ENCODE measurements at places on chromosomes 6 and 20. TPM values are rescaled to one million over a fixed set of nuclear protein-coding genes. Genes with fewer than 3 reads are reported as not detected.

GRCh38 chr20:51022227-51022802 lies 592 bp downstream of the KCNG1 start:
- no peak for DNase-seq

DNA sequence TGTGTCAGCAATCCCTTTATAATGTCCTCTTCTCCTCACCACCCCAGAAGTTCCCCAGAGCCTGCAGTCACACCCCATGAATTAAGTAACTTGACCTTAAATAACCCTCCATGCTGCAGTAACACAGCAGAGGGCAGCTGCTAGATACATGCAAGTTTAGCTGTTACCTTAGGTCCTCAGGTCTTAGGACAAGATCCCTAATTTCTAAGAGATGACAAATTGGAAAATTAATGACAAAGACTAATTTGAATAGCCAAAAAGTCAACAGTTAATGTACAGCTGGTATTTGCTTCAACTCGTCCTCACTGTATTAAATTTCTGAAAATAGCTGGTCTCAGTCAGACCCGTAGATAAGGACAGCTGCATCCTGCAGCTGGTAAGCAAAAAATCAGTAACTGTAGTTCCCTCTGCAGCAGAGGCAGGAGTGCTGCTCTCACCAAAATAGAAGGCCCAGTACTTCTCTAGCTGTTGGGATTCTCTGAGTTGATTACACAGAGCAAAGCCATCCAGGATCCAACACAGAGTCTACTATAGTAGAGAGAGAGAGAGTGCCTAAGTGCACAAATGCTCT lies 62.4 kb downstream of the TNFRSF21 start:
- DNase-seq, result no peak

- no peak for DNase-seq
Observed at GRCh38 chr6:57275384-57275783, 42.0 kb upstream of the PRIM2 start.

- DNase-seq, result no peak
Observed at GRCh38 chr20:42941629-42942028, 248.1 kb downstream of the PTPRT start.

DNA sequence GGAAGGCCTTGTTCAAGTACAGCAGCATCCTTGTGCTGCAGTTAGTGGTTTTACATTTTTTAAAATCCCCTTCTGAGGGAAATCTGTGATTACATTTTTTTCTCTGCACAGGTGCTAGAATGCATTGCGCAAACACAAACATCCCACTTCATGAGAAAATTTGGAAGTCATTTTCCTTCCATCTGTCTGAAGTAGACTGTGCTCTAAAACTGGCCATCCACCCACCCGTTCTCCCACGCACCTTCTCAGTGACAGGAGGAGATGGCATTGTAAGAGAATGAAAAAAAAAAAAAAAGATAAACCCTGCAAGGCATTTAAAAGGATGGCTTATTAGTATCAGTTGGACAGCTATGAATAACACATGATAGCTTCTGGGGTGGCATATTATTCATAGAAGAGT lies 65.0 kb downstream of the SOBP start:
- DNase-seq, result no peak

DNA sequence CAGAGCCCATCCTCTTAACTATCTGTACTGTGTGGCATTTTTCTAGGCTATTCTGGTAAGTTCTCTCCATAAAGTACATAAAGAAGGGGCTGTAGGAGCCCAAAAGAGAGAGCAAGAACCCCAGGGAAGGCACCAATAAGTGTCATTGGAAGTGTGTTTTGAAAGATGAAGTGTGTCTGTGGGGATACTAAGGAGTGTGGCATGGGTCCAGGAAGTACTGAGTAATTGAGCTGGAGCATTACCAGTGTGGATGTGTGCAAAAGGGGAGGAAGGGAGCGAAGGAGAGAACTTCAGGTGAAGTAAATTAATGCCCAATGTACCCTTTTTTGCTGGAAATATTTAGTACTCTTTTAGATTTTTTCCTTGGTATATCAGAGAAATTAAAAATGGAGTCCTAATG lies 63.9 kb downstream of the KCNS1 start:
- DNase-seq, result no peak

GRCh38 chr20:6184086-6184485 lies 61.3 kb upstream of the FERMT1 start:
- DNase-seq, result peak; percentile 35

DNA sequence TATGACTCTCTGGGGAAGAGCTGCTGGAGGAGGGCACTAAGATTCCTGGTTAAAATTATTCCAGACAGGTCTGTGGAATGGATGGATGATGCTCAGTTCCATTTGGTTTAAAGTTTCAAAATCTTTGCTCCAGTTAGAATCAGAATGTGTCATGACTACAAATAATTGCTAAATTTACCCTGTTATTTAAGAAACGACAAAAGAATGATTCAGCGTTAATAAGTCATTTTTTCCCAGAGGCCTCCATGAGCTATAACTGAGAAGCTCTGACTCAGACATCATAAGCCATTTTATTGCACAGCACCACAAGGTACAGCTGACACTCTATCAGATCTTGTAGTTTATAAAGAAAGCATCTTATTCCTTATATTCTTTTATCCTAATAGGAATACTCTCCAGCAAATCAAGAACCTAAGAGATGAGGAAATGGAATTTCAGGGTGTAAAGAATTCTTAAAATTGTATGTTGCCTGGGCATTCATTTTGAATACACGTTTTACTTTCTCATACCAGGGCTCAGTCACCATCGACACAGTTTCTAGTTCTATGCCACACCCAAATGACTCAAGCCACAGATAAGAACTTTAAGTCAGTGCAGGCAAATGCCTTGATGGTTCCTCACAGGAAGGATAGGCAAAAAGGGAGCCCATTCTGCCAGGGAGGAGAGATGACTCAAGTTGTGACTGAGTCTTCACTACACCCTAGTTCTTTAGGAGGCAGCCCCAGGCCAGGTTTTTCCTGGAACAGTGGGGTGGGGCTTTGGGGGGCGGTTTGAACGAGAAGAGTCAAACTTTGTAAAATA lies 636.0 kb downstream of the MMUT start:
- DNase-seq, result no peak

- no peak for DNase-seq
Observed at GRCh38 chr6:34374508-34374907, 18.0 kb downstream of the NUDT3 start.

GRCh38 chr20:10783707-10784553 lies 110.1 kb upstream of the JAG1 start:
- no peak for DNase-seq

DNA sequence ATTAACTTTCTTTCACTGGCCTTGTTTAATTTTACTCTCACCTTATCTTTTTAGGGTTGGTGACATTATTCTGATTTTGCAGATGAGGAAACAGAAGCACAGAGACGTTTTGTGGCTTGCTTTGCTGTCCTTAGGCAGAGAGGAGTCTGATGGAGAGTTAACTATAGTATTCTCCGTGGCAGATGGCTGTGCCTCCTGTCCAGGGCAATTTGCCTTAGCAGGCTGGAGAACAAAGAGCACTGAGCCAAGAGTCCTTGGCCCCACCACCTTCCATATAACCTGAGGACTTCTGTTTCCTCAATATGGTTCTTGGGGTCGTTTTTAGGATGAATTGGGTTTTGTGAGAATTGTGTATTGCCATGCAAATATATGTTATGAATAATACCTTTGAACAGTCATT lies 71.4 kb upstream of the BACH2 start:
- no peak for DNase-seq

DNA sequence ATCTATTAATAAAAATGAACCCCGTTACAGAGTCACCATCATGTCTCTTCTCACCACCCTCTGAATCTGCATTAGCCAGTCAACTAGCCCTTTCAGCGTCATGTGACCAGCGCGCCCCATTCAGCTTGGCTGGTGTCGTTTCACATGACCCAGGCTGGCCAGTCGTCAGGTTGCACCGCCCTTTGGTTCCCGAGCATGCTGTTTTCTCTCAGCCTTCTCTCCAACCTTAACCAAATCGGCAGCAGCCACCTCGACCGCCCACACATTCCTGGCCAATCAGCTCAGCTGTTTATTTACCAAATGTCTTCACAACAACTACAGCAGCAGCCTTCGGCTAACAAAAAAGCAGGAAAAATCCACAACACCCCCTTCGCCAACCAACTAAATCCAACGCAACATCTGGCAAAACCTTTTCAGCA lies 5.6 kb downstream of the SRSF3 start:
- no peak for DNase-seq

- no peak for DNase-seq
Observed at GRCh38 chr6:88749849-88750248, 213.6 kb downstream of the RNGTT start.

- DNase-seq, result no peak
Observed at GRCh38 chr6:53892707-53893106, 97.9 kb downstream of the LRRC1 start.

DNA sequence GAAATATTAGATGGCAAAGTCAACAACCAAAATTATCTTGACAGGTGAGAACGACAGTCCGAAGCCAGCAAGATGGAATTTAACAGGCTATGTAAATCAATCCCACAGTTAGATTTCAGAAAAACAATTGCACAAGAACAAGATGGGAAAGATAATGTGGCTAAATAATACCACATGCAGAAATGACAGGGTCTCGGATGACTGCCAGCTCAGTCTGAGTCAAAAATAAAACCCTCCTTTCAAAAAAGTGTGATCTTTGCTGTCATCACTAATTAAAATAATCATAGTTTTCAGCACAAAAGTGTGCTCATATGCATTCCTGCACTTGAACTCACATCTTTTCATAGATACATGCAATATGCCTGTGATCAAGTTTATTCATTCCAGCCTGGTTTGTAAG lies 25.9 kb downstream of the FOXQ1 start:
- DNase-seq, result no peak

- DNase-seq, result no peak
Observed at GRCh38 chr6:14026831-14027539, 90.6 kb upstream of the CD83 start.

DNA sequence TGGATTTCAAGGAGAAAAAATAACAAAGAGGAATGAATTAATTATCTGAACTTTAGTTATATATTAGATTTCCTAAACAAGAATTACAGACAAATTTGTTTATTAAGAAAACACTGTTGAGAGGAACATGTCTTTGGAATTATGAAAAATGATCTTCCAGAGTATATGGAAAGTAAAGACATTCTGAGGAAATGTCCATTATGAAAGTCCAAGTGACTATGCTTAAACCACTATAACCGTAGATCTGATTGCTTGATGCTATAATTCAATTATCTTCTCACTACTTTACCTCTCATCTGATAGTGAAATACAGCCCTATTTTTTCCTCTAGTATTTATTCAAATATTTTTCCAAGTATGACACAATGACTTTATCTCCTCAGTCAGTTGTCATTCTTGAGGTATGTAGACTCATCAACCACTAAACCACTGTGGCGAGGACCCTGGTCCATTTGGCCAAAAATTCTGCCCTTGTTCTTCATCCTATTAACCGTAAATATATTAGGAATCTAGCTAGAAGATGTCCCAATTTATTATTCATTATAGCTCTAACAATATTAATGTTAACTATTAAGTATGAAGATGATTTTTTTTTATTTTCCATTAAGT lies 37.3 kb upstream of the AHI1 start:
- no peak for DNase-seq

GRCh38 chr6:31450751-31451150 lies 47.2 kb upstream of the MICB start:
- DNase-seq, result no peak

- DNase-seq, result no peak
Observed at GRCh38 chr20:25023356-25023755, 30.8 kb upstream of the APMAP start.

- DNase-seq, result no peak
Observed at GRCh38 chr20:46807998-46808397, 86.6 kb upstream of the EYA2 start.

DNA sequence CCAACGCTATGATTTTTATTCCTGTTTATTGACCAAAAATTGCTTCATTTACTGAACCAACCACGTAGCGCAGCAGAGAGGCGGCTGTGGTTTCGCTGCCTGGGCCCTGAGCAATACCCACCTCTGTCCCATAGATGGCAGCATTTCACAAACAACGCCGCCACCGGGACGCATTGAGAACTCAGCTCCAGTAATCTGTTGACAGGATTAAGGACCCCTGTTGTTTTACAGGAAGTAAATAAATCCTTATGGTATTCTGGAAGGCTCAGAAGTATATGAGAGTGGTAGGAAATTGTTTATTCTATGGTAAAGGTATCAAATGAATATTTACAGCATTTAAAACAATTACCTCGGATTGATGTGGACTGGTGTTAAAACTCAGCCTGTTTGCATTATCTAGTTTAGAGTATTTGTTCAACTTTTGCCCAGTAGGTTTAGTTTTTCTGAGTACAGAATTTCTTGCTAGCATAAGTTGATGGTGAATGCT lies 547.9 kb upstream of the SLC35B3 start:
- DNase-seq, result peak; percentile 77

- DNase-seq, result no peak
Observed at GRCh38 chr6:123841067-123841896, 37.6 kb downstream of the NKAIN2 start.

GRCh38 chr20:50516180-50516934 lies 6.2 kb downstream of the PTPN1 start:
- DNase-seq, result no peak

DNA sequence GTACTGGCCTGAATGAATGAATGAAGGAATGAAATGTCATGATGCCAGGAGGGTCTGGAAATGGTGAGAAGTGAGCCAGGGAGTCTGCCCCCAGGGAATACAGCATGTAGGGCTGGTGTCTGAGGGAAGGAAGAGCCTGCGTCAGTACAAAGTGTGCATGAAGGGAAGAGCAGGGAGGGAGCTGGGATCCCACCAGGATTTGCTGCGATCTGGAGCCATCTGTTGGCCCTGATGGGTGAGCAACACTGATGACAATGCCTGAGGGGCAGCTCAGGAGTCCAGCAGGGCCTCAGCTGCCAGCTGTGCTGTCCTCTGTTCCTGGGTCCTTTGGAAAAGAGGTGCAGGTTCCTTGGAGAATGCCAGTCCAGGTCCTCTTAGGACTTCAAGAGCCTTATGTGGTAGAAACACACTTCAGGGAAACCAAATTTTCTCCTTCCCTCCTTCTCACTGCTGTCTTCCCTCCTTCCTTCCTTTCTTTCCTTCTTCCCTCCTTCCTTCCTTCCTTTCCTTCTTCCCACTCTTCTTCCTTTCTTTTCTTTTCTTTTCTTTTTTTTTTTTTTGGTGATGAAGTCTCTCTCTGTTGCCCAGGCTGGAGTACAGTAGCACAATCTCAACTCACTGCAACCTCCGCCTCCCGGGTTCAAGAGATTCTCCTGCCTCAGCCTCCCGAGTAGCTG lies 11.5 kb downstream of the BPI start:
- no peak for DNase-seq

GRCh38 chr6:75223428-75223827 lies 17.6 kb upstream of the COL12A1 start:
- DNase-seq, result no peak

Gene TDRD6
- 0.35 TPM for total RNA-seq

Gene MAS1
- not detected for total RNA-seq

Gene PBOV1
- total RNA-seq, result not detected

Gene MYLK4
- total RNA-seq, result 2.0 TPM

Gene PROCR
- 10.5 TPM for total RNA-seq

Gene HSPA1L
- total RNA-seq, result 1.6 TPM

Gene PPP1R3D
- total RNA-seq, result 13.2 TPM

Gene LY6G5B
- 3.9 TPM for total RNA-seq

Gene PNPLA1
- total RNA-seq, result not detected

Gene SLC22A2
- not detected for total RNA-seq

Gene CEP162
- total RNA-seq, result 3.9 TPM

Gene SERPINB6
- total RNA-seq, result 275 TPM

Gene HLA-DRA
- total RNA-seq, result 99.2 TPM

Gene CYP21A2
- total RNA-seq, result 0.30 TPM

Gene ABHD16B
- not detected for total RNA-seq

Gene DEFB124
- not detected for total RNA-seq

Gene TPBG
- 2.8 TPM for total RNA-seq

Gene BPIFA3
- not detected for total RNA-seq

Gene CAP2
- 137 TPM for total RNA-seq

Gene CENPB
- total RNA-seq, result 68.2 TPM

Gene GRIK2
- total RNA-seq, result 2.7 TPM

Gene SYNJ2
- total RNA-seq, result 15.0 TPM

Gene BCKDHB
- 28.5 TPM for total RNA-seq

Measured in Right ventricle myocardium inferior (tissue), 1 donor.